ENCODE measurements at places on chromosomes 7 and 10.

DNA sequence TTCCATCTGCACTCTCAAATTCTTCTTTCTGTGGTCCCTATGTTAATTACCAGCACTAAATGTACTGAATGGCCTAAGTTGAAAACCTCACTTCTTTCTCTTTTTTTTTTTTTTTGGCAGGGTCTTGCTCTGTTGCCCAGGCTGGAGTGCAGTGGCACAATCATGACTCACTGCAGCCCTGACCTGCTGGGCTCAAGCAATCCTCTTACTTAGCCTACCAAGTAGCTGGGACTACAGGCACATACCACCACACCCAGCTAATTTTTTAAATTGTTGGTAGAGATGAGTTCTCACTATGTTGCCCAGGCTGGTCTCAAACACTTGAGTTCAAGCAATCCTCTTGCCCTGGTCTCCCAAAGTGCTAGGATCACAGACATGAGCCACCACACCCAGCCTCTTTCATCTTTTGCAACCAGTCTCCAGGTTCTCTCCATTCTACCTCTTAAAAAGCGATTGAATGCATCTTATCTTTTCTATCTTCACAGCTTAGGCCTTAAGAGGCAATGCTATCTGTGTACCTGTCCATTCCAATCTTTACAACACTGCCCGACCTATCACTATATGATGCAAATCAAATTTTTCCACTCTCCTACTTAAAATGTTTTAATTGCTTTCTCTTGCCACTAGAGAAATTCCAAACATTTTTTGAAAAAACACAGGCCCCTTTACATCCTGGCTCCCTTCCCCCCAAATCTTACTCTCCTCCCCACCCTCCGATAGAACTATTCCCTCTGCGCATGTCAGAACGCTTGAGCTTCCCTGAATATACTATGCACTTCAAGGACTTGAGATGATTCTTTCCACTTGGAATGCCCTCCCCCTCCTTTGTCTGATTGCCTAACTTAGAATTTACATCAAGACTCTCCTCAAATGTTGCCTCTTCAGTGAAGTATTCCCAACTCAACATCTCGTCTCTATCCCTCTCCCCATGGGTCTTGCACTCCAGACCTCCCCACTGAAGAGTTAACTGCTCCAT, 6.0 kb downstream of the ICA1 start:
- no peak for DNase-seq

DNA sequence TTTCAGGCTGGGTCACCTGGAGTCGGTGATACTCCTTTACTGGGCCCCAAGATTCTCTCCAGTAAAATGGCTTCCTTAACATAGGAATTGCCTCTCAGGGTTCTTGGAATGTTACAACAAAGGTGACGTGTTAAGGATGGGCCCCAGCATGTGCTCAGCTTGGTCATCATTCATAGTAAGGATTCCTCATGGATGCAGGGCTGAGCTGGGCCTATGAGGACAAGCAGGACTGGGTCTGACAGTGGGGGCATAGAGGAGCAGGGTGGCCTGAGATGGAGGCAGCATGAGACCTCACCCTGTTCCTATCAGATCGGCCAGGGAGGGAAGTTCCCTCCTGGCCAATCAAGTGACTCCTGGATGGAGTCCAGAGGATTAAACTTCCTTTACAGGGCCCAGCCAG, 12.8 kb upstream of the MBL2 start:
- DNase-seq, result no peak

- DNase-seq, result no peak
These were observed at the start of gene PRKAR2B for GRCh38 chr7:107044347-107045194. TSS of gene PRKAR2B (plus strand) at chr7:107044705. CDS start at chr7:107044908, 203 bp downstream.

DNA sequence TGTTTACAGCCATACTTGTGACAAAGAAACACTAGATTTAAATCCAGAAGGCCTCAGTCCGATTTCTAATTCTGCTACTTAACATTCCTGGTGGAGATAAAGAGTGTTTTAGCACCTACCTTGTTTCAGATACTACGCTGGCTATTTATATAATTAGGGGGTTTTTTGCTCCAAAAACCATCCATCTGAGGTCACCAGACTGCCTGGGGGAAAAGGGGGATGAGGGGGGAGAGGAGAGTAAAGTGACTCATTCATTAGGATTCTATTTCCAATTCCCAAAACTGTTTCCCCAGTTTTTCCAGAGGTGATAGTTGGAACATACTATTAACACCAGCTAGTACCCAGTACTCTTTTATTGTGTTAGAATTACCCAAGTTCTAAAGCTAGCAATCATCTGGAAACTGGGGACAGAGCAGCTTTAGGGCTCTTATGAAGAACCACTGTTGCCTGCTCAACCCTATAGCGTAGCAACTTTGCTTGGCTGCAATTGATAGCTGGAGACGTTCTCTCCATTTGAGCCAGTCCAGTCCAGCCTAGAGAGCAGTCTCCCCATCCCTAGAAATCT, 6.6 kb downstream of the GCC1 start:
- DNase-seq, result no peak

- DNase-seq, result no peak
These were observed 79.5 kb downstream of the PARP12 start for GRCh38 chr7:139982927-139983920.

DNA sequence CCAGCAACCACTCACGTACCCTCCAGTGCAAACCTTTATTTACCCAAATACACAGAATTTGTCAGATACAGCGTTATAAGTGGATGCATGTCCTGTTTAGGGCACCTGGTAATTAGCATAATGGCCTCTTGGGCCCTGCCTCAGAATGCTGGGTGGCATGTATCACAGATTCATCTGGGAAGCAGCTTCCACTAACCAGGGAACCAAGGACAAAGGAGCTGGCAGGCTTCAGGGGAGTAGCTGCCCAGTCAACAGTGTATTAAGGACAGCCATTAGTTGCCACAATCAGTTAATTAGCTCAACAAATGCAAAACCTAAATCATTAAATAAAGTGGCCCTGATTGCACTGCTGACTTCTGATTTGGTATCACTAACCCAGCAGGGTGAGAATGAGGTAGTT, 105.7 kb downstream of the RAPGEF5 start:
- no peak for DNase-seq

- no peak for DNase-seq
These were observed at the start of gene PLA2G12B for GRCh38 chr10:72954596-72955554. TSS of gene PLA2G12B (minus strand) at chr10:72954806. CDS start at chr10:72954685, 121 bp downstream.

DNA sequence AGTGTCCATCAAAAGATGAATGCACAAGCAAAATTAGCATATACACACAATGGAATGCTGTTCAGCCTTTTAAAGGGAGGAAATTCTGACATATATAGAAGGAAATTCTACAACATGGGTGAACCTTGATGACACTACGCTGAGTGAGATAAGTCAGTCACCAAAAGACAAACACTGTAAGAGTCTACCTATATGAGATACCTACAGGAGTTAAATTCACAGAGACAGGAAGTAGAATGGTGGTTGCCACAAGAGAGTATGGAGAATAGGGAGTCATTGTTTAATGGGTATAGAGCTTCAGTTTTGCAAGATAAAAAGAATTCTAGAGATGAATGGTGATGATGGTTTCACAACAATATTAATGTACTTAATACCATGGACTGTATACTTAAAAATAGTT, 51.8 kb downstream of the HERC4 start:
- DNase-seq, result no peak

DNA sequence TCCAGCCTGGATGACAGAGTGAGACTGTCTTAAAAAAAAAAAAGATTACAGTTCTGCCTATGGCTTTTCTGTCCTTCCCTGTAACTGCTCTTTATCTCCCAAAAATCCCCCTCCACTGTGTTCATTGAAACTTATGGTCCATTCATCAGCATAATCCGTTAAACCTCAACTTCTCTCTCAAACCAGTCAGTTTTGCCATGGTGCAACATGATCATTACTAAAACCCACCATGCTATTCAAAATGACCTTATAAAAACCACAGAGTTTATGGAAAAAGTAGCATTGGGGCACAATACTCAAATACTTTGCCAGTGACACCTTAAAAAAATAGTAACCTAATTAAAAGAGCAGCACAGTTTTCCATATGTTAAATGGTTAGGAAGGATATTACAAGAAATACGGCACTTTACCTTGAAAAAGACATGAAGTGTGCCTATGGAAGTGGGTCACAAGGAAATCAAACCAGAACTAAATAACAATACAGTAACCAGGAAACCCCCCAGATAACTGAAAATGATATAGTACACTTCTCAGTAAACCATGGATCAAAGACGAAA, 74.0 kb upstream of the ST8SIA6 start:
- no peak for DNase-seq

- no peak for DNase-seq
These were observed 217.8 kb upstream of the SEMA3A start for GRCh38 chr7:84412161-84412969.

DNA sequence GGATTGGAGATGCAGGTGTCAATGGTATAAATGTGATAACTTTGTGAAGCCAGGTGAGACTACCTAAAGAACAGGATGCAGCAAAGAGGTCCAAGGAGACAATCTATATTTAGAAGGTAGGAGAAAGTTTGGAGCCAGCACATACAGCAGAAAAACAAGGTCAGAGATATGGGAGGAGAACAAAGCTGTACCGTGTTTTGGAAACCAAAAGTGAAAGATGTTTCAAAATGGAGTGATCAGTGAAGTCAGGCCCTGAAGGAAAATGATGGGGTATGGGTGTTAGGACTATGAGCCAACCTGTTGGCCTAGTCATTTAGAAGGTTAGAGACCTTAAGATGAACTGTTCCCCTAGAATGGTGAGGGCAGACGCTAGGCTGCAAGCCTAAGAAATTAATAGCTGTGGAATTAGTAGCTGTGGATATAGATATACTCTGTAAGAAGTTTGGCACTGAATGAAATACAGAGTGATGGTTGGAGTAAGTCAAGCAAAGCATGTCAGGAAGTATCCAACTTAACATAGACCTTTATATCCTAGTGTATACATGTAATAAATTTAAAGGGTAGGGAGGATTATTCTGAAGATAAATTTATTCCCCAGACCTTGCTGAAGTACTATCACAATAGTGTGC, 149.8 kb upstream of the WNT16 start:
- DNase-seq, result no peak
